ENCODE measurements at places on chromosomes 16 and 17. TPM values are rescaled to one million over a fixed set of nuclear protein-coding genes. Genes with fewer than 3 reads are reported as not detected.

SOCS1 gene
- not detected for total RNA-seq

DNA sequence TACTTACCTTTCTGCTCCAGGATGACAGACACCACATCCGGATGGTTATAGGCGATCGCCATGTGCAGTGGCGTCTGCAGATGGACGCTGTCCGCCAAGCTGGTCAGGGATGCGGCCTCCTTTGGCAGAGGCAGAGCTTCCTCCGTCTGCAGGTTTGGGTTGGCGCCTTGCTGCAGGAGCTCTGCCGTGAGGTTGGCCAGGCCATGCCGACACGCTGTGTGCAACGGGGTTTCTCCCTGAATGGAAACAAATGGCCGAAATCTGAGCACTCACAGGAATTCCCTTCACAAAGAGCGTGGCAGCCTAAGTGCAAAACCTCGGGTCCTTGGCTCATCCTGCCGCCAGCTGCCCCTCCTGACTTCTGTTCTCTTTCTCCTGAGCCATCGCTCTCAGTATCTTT, 41.8 kb downstream of the CYB5D2 start:
- DNase-seq, result no peak

- no peak for DNase-seq
Observed at GRCh38 chr17:42975265-42975664, 4.6 kb downstream of the PTGES3L start.

DNA sequence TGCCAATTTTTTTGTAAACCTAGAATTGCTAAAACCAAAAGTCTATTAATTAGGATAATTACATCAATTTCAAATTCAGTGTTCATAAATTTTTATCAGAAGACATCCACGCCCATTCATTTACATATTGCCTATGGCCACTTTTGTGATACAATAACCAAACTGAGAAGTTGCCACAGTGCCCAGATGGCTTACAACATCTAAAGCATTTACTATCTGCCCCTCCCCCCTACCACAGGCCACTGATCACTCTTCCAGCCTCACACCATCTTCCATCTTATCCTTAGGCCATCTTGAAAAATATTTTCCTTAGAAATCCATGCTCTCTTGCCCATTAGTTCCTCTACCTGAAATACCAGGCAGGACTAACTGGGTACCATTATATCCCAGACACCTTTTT, 6.3 kb upstream of the PRKAR1A start:
- DNase-seq, result no peak

- peak; percentile 55 for DNase-seq
Observed at GRCh38 chr17:9959377-9959981, 54.4 kb upstream of the RCVRN start.

- no peak for DNase-seq
Observed at GRCh38 chr17:37286430-37286829, 89.4 kb upstream of the C17orf78 start.

GRCh38 chr16:15950869-15951268, 1.5 kb downstream of the ABCC1 start:
- DNase-seq, result no peak

DNA sequence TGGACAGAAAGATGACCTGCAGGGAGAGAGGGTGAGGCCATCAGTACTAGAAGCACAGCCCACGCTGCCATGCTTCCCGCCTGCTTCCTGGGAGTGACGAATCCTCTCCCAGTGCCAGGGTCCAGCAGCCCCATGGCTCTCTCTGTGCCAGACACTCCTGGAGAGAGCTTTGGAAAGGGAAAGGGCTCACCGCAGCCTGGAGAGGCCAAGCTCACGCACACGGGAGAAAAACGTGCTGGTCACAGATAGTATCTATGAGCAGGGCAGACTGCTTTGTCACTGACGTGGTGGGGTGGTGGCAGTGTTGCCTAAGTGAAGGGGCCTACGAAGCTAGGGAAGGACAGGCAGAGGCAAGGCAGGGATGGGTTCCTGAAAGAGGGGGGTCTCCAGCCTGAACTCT, 5.4 kb downstream of the WBP2 start:
- no peak for DNase-seq

DNA sequence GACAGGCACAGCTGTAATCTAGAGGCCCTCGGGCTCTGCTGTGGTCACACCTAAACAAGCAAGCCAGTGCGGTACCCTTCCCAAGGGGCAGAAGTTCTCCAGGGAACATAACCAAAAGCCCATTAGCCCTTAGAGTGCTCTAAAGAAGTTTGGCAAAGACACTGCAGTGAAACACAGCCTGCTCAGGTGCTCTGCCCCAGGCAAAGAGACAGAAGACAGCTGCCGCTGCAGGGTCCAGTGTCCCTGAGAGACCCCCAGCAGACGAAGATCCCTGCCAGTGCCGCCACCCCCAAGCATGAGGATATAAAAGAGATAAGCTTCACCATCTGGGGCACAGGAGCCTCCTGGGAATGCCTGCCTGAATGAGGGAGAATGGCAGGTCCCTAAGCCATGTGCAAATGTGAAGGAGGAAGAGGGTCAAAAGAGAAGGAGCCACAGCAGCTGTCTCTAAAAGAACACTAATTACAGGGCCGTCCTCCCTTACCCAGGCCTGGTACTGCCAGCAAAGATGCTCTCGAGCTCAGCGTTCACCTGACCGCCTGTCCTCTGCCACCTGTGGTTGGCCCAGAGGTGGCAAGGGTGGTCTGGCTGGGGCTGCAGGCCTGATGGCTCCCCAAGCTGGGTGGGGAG, 29.7 kb downstream of the CUEDC1 start:
- DNase-seq, result no peak

PRSS36 gene
- total RNA-seq, result not detected

DNA sequence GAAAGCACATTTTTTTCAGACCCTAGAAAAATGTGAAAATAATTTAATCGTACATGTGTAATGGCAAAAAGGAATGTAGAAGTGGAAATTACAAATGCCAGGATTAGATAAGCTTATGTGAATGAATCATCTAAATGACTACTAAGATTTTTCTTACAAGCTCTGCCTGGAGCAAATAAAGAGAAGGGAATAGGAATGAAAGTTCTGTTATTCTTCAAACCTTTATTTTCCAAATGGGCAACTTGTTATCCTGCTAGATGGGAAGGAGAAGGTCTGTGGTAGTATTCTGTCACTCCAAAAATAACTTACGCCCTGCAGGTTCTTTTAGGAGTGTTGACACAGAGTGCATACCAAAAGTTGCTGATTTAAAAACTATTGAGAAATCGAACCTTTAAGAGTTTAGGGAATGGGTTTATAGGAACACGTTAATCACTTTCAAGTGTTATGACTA, 9.7 kb downstream of the CTCF start:
- DNase-seq, result no peak

DNA sequence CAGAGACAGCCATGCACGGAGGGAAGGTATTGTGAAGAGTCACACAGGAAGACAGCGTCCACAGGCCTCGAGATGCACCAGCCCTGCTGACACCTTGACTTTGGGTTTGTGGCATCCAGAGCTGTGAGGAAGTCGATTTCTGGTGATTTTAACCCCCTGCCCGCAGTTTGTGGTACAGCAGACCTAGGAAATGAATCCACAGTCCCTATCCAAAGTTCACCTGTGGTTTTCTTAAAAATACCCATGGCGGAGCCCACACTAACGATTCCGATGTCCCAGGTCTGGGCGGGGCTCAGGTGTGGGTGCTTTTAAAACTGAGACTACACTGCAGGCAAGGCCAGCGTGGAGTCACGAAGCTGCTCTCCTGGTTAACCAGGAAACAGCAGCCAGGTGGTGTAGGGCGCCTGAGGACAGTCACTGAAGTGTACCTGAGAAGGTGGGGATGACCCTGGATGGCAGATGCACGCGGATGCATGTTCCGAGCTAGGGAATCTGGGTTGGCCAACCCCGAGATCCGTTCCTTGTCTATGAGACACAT, 14.4 kb upstream of the MEAK7 start:
- DNase-seq, result no peak

NDRG4 gene
- total RNA-seq, result 6.7 TPM
